ENCODE measurements at places on chromosomes 12 and 14.

GRCh38 chr14:95066427-95066986, 90.8 kb downstream of the DICER1 start:
- DNase-seq: no peak

DNA sequence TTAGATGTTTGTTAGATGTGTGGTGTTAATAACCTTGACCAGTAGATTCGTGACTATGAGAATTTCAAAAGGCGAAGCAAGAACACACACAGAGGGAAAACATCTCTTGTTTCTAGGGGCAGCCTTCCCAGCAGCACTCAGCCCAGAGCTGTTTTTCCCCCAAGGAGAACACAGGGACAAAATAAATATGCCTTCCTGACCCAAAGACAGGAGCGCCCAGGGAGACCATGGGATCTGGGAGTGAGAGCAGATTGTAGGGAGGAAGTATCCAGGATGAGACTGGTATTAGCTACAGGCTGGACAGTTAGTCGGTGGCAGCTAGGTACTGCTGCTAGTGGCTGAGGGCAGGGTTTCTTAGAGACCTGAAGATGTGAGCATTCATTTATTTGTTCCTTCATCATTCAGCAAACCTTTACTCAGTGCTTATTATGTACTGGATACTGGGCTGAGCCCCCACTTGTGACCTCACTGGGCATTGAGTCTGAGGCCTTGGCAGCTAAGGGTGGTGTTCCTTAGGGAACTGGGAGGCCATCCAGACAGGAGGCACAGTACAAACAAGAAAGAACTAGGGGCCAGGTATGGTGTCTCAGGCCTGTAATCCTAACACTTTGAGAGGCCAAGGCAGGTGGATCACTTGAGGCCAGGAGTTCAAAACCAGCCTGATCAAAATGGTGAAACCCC, 469.8 kb downstream of the ZFP36L1 start:
- no peak for DNase-seq

- DNase-seq: no peak
Measured at GRCh38 chr12:64968989-64969819, 144.8 kb downstream of the TBC1D30 start.

DNA sequence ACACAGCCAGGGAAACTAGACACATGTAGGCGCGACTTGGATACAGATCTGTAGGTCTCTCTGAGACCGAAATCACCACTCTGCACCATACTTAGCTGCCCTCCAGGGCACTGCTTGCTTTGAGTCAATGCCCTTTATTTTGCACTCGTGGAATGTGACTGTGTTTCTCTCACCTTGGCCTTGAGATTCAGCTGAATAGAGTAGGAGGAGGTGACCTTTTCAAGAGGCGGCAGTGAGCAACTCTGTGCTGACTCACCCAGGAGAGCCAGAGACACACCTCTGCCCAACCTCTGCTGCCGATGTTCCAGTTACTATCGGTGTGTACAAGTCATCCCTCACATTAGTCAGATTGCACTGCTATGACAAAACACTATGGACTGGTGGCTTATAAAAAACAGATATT, 583.4 kb downstream of the VRK1 start:
- no peak for DNase-seq

GRCh38 chr12:8088574-8088973, 6.5 kb downstream of the NECAP1 start:
- DNase-seq: no peak

GRCh38 chr12:1927051-1927680, 8.7 kb upstream of the CACNA2D4 start:
- no peak for DNase-seq

- no peak for DNase-seq
Measured at GRCh38 chr14:40847480-40847879, 759.2 kb upstream of the LRFN5 start.

- DNase-seq: peak; percentile 86
Measured at GRCh38 chr14:67186789-67187584, 2.3 kb upstream of the GARIN2 start.

DNA sequence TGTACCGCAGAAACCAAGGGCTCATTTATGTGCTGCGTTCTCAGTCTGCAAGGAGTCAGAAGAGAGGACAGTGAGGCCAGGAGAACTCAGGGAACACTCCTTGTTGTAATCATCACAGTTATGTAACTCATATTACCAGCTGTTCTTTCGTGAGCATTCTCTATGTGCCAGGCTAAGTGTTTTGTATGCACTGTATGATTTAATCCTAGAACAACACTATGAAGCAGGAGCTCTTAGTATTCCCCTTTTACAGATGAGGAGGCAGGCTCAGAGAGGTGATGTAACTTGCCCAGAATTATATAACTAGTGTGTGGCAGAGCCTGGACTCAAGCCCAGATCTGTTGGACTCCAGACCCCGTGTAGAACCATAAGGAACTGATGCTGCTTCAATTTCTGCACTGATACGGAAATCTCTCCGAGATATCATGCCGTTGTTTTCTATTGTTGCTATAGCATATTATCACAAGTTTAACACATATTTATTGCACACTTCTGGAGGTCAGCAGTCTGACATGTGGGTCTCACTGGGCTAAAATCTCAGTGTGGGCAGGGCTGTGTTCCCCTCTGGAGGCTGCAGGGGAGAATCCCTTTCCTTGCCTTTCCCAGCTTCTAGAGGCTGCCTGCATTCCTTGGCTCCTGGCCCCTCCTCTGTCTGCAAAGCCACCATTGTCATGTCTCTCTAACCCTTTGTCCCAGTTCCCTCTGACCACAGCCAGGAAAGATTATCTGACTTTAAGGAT, 16.3 kb upstream of the CD9 start:
- no peak for DNase-seq

GRCh38 chr12:120101182-120101581, 15.4 kb downstream of the RAB35 start:
- no peak for DNase-seq

GRCh38 chr12:89525305-89525823, 483 bp downstream of the POC1B start:
- no peak for DNase-seq

DNA sequence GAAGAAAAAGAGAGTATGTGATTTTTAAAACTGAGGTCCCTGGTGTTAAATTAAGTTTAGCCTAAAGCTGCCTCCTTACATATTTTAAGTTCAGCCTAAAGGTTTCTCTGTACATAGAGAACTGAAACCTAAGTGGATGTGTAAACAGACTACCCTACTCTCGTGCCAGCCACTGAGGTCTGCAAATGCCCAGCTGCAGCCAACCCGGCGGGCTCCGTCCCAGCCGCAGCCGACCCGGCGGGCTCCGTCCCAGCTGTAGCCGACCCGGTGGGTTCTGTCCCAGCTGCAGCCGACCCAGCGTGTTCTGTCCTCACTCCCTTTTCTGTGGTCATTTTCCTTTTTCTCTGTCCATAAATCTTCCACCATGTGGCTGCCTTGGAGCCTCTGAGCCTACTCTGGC, 97.2 kb upstream of the SFSWAP start:
- no peak for DNase-seq

DNA sequence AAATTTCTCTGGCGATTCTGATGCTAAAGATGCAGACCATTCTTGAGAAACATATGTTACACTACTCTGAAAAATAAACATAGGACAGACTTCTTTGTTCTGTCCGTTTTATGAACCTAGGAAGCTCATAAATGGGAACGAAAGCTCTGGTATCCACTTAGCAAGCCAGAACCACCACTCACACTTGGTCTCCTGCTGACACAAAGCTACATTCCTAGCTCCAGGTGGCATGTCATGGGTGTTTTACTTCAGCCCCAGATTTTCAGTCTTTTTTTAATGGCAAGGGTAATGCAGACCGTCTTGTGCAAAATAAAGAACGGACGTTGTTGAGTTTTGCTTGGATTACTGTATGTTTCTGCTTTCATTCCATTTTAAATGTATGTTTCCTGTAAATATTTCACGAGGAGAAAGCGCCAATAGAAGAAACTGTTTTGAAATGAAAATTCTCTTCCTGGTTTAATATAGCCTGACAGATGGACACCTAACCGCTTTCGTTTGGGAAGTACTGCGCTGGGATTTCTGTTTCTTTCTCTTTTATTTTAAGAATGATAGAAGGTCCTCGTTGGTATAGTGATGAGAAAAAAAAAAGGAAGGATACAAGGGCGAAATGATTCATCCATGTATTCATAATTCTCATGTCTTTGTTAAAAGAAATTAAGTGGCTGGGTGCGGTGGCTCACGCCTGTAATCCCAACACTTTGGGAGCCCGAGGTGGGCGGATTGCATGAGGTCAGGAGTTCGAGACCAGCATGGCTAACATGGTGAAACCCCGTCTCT, 871 bp upstream of the COQ5 start:
- DNase-seq: no peak
